ENCODE measurements at places on chromosomes 11 and 22. TPM values are rescaled to one million over a fixed set of nuclear protein-coding genes. Genes with fewer than 3 reads are reported as not detected.

DNA sequence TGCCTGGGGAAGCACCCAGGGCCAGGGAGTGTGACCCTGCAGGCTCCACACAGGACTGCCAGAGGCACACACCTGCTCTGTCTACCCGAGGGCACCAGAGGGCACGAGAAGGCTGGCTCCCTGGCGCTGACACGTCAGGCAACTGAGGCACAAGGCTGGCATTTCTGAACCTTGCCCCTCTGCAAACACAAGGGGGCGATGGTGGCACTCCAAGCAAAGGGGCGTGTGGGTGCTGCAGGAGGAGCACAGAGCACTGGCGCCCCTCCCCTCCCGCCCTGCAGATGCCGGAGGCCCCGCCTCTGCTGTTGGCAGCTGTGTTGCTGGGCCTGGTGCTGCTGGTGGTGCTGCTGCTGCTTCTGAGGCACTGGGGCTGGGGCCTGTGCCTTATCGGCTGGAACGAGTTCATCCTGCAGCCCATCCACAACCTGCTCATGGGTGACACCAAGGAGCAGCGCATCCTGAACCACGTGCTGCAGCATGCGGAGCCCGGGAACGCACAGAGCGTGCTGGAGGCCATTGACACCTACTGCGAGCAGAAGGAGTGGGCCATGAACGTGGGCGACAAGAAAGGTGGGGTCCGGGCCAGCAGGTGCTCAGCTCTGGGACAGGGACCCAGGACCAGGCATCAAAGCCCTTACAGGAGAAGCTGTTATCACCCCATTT is 20.8 kb upstream of the TXNRD2 start:
- peak; percentile 86 for DNase-seq

- DNase-seq: no peak
Observed at GRCh38 chr22:44825310-44826150, 73.2 kb downstream of the ARHGAP8 start.

The TTC28 gene
- polyA plus RNA-seq: 6.6 TPM

The ABTB2 gene
- polyA plus RNA-seq: 2.8 TPM

- DNase-seq: no peak
Observed at GRCh38 chr11:102560555-102561011, 30.0 kb upstream of the MMP7 start.

GRCh38 chr22:17343766-17344165 is 25.5 kb upstream of the CECR2 start:
- DNase-seq: no peak

The IGSF22 gene
- 0.27 TPM for polyA plus RNA-seq

- DNase-seq: no peak
Observed at GRCh38 chr11:66221726-66222236, 46.7 kb upstream of the RAB1B start.

DNA sequence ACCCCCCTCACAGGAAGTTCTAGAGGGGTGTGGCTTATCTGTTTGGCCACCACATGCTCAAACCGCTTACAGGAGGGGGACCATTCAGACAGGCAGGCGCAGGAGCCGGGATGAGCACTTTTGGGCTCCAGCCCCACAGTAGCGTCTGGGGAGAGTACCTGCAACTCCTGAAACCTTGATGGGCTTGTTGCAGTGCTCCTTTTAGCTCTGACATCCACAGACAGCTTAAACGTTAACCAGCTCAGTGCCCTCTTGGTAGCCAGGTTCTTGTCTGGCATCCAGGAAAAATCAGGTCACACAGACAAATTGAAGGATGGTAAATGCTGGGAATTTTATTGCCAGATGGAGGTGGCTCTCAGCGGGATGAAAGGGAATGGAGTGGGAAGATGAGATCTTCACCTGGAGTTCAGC is 326.3 kb downstream of the ETS1 start:
- DNase-seq: no peak

The TRIM51 gene
- not detected for polyA plus RNA-seq

DNA sequence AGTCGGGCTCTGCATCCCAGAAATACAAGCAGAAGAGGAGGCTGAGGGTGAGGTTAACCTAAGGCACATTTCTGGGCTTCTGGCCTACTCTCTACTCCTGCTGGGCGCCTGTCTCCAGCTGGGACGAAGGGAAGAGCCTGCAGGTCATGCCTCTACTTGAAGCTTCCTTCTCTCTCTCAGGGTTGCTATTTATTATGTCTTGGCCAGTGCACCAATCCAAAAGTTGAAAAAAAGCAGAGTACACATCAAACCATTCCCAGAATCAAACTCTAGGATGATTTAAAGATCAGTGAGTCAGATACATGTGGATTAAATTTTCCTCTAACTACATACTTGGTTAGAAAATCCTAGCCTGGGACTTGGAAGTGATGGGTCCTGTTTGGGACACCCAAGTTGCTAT is 60.2 kb upstream of the CDON start:
- no peak for DNase-seq

- DNase-seq: peak; percentile 69
Observed at GRCh38 chr22:30694171-30694639, 469 bp upstream of the OSBP2 start.

- peak; percentile 84 for DNase-seq
Observed at GRCh38 chr11:65478388-65479183, 20.3 kb upstream of the MALAT1 start.

GRCh38 chr11:1916132-1916985 is 3.1 kb upstream of the TNNT3 start:
- DNase-seq: peak; percentile 55

The OR52H1 gene
- not detected for polyA plus RNA-seq

- DNase-seq: peak; percentile 60
Observed at GRCh38 chr11:10385696-10386095, 69.4 kb upstream of the AMPD3 start.

DNA sequence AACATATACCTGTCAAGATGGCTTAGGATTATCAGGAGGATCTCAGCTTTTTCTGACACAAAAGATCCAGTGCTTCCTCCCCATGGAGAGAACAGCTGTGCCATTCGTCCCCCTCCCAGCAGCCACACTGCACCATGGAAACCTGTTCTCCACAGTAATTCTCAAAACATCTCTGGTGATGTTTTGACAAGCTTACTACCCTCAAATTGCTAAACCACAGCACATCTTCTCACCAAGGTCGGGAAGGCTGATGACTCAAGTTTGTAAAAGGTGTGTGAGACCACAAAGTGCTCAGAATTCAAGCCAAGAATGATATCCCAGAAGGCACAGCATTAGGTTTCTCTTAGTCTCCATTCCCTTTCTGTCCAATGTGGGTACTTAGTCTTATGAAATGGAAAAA is 3.9 kb upstream of the RAB38 start:
- no peak for DNase-seq

DNA sequence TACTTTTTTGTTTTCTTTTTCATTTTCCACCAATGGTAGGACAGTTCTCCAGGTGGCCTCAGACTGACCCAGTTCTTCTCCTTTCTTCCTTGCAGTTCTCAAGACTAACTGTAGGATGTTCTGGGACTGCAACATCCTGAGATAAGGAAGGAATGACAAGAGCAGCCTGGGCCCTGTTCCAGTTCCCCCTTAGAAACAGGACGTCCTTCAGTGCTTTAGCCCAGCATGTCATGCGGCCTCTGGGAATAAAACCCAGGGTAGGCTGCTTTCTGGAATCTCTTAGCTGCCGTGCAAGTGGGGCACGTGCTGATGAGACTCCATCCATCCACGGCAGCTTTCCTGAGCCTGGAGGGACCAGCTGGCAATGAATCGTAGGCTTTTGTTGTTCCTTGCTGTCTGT is 24.0 kb upstream of the CADM1 start:
- no peak for DNase-seq

The P2RY6 gene
- polyA plus RNA-seq: 0.75 TPM

- no peak for DNase-seq
Observed at GRCh38 chr11:126969865-126970479, 30.6 kb downstream of the KIRREL3 start.

The GLYAT gene
- polyA plus RNA-seq: 0.09 TPM

DNA sequence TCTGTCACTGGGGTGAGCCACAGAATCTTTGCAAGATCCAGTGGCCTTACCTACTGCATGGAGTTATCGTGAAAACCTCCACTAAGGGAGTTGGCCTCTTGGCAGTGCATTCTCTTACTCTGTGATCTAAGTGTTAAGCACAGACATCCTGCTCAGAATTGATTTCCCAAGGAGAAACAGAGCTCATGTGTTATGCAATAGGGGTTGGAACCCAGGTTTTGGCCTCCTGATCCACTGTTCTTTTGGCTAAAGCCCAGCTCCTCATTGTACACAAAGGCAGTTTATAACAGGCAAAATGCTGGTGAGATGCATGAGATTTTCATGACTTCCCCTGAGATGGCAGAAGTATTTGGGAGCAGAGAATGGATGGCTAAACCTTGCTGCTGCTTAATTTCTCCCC is 11.8 kb downstream of the DTX4 start:
- no peak for DNase-seq

DNA sequence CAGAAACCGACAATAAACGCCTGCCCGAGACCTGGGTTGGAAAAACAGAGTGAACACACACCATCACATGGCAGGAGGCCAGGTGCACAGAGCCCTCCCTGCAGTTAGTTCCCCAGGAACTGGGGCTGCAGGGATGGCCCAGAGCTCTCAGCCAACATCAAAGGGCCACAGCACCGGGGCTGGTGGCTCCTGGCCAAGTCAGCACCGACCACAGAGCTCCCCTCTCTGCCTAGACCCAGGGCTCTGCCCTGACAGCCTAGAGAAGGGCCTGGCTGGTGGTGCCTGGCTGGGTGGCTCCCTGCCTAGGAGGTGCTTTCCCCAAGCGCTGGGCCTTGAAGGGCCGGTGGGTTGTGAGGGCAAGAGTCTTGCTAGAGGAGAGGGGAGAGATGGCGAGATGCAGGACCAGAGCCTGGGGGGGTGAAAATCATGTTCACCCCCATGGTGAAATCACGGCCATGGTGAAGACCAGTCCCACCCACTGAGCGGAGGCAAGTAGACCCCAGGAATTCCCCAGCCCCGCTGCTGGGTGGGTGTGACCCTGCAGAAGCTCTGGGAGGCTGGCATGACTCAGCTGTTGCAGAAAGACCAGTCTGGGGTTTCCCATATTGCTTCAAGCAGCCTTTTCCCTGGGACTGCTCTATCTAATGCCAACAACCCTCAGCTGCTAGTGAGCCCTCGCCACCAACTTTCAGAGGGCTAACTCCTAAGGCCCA is 7.2 kb upstream of the BID start:
- DNase-seq: peak; percentile 60

DNA sequence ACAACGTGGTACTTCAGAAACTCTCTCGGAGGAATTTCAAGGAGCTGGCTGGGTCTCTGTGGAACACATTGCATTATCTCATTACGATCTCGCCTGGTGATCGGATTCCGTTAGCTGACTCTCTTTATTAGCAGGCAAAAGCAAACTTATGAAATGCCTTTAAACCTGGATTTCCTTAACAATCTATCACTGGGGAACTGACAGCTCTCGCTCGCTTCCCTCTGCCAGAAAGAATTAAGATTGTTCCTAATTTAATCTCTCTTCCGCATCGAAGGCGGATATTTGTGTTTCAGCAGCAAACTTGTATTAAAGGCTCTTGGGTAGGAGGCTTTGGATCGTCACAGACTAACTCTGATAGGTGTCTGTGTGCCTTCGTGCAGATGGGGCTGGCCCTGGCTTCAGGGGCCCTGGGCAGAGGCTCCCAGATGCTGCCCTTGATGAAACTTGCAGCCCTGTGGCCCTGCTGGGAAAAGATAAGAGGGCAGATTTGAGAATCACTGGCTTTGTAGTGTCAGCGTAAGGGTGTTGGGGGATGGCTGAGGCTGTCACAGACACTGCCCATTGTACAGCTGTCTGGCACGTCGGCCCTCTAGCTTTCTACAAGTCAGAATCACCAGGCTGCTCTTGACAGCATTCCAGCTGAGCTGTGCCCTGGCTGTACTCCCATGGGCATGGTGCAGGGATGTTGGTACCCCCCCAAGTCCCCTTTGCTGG is 162.2 kb upstream of the NECTIN1 start:
- DNase-seq: no peak

DNA sequence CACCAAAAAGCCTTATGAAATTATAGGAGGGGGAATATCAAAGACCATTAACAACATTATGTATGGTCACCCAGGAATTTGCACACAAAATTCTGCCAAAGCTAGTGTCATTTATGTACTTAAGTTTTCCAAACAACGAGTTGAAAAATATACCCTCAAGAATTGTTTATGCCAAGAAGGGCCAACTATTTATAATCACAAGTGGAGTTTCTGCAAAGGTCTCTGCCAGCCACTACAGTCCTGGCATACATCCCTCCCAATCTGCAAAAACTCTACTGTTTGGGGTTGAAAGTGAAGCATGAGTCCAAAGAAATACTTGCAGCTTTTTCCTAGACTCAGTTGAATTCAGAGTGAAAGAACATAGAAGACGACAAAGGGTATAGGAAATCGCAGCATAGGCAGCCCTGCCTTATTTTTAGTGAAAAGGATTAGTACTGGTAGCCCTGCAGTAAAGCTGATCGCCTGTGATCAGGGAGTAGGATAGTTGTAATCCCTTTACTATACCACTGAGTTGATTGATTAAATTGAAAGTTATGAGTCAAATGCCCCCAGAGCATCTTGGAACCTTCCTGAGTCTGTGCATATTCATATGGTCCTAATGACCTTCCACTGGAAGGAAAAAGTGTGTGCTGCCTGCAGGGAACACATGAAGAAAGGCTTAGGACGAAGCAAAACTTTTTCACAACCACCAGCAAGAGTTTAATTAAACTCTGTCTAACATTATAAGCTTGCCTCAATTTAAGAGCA is 144.0 kb downstream of the SPON1 start:
- no peak for DNase-seq

GRCh38 chr11:23988381-23989006 is 508.4 kb upstream of the LUZP2 start:
- DNase-seq: no peak

DNA sequence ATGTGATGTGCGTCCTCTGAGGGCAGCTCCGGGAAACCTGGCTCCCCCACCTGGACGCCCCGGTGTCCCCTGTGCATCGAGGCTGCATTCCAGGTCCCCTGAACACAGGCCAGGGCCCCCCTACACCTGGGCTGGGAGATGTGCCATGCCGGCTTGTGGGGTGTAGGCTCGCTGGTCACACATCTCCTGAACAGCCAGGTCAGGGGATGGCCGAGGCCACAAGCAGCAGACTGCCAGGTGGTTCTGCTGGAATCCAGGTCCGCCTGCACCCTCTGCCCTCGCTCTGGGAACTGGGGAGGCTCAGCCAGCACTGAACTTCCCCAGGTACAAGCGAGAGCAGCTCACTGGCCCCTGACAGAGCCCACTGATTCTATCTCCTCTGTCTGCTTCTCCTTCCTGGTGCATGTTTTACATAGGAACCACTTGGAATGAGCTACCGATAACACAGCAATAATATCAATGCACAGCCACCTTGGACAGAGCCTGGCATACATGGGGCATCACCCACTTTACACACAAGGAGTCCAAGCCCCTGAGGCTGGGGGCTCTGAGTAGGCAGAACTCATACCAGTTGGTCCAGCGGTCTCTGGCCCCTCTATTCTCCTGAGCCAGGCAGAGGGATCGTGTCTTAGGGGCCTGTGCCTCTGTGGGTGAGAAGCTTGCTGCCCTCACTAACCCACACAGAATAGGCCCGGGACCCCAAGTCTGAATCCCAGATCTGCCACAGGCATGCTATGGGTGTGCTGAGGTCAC is 46.8 kb downstream of the TBX1 start:
- DNase-seq: no peak

The A4GALT gene
- polyA plus RNA-seq: 17.8 TPM
